Tibial artery (tissue), 4 donors: ENCODE measurements at places on chromosomes 3 and 15.

DNA sequence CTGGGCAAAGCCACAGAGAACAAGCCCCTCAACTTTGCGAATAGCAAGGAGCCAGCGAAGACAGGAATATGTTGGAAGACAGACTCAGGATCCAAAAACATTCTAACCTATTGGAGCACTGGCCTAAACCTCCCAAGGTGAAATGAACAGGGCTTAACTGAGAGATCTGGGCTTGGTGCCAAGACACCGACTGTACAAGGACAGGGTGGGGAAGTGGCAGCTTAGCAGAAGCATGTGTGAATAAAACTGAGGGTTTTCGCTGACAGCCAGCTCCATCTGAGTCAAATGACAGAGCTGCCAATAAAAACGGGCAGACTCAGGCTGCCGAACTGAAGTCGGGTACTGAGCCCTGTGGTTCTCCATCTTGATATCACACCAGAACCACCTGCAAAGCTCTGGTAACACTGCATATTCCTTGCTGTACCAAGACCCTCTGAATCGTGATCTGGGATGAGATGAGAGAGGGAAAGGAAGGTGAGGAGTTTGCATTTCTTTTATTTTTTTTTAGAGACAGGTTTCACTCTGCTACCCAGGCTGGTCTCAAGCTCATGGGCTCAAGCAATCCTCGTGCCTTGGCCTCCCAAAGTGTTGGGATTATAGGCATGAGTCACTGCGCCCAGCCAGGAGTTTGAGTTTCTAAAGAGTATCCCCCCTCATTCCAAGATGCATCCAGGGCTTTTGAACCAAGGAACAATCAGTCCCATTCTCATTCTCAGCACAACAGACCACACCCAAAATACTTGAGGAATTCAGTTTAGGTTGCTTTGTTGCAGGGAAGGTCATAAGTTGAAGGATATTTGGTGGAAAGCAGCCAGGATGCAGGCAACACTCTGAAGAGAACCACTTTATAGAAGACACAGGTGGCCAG is 6.0 kb upstream of the PLCB2 start:
- H3K27ac ChIP-seq: no peak overlapping the region
- peaks cover 35% of the 10 kb centered on the region for H3K27me3 ChIP-seq
- DNase-seq: peak; percentile 66

- no peak overlapping the region for H3K27ac ChIP-seq
- no peaks in the 10 kb centered on the region for H3K4me1 ChIP-seq
- H3K36me3 ChIP-seq: no peaks in the 10 kb centered on the region
- H3K27me3 ChIP-seq: no peaks in the 10 kb centered on the region
- no peak for DNase-seq
Measured at GRCh38 chr3:189557824-189558223, 73.4 kb upstream of the TP63 start.

- H3K4me1 ChIP-seq: peaks cover 24% of the 10 kb centered on the region
- no peak for DNase-seq
- no peaks in the 10 kb centered on the region for H3K27me3 ChIP-seq
- no peaks in the 10 kb centered on the region for H3K36me3 ChIP-seq
- peak overlapping the region; percentile 90 for H3K27ac ChIP-seq
Measured at GRCh38 chr3:32684029-32684799, 774 bp upstream of the CNOT10 start.

DNA sequence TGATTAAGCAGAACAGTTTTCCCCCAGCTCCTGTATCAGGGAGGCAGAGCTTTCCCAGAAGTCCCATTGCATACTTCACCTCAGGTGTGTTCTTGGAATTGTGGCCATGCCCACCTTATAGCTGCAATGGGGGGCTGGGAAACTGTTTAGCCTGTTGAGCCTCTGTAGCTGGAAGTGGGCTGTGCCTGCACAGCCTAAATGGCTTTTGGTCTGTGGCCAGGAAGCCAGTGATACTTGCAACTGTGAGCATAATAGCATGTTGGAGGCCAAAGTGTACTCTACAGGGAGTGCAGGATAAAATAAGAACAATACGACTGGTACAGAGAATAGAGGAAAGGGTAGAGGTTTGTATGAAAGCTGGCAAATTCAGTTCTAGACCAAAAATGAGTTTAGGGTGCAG is 248.5 kb downstream of the PTPRG start:
- DNase-seq: peak; percentile 69
- no peaks in the 10 kb centered on the region for H3K36me3 ChIP-seq
- H3K4me1 ChIP-seq: peaks cover 97% of the 10 kb centered on the region
- H3K4me3 ChIP-seq: no peak overlapping the region
- H3K27me3 ChIP-seq: no peaks in the 10 kb centered on the region

GRCh38 chr3:168453623-168454022 is 357.9 kb upstream of the GOLIM4 start:
- no peak overlapping the region for H3K27ac ChIP-seq
- DNase-seq: no peak
- H3K27me3 ChIP-seq: no peaks in the 10 kb centered on the region
- no peaks in the 10 kb centered on the region for H3K36me3 ChIP-seq
- no peaks in the 10 kb centered on the region for H3K4me1 ChIP-seq
